ENCODE measurements at places on chromosomes 3 and 15.

GRCh38 chr3:106114848-106115247 is 246.0 kb upstream of the CBLB start:
- no peak for DNase-seq

- no peak for DNase-seq
Measured at GRCh38 chr15:31384568-31384967, 57.9 kb downstream of the KLF13 start.

- DNase-seq: no peak
Measured at GRCh38 chr3:171007316-171007715, 19.2 kb downstream of the SLC2A2 start.

- DNase-seq: no peak
Measured at GRCh38 chr3:121072133-121072532, 164.1 kb downstream of the STXBP5L start.

DNA sequence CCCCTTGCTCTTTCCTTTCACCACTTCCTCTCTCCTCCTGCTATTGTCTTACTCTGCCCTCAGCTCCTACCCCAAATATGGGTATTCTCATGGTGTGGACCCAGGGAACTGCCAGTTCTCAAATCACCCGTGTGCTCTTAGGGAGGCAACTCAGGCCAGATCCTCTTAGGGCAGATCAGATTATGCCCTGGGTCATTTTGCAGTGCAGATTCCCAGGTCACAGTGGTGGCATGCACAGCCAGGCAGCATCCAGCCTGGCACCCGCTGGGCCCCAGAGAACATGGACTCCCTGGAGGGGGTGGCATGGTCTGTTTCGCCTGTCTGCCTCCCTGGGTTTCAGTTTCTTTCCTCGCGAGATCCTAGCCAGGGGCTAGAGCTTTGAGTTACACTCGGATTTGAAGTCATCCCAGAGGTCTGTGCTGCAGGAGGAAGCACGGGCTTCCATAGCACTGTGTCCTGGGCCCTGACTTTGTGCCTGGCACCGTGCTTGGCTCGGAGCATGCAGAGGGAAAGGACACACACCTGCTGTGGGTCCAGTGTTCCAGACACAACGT is 96.1 kb downstream of the TOP2B start:
- no peak for DNase-seq

DNA sequence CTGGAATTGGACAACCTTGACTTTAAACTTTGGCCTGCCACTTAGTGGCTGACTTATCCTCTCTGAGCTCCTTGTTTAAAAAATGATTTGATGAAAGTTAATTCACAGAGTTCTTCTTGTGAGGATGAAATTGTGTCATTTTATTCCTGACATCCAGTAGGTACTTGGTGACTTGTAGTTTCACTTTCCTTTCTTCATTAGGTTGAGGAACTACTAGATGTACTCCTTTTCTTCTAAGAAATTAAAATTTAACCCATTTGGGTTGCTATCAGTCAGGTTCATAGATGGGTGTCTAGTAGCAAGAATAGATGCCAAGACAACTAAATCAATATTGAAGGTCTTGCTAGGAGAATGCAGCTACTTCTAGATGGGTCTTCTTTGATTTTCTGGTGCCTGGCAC is 5.2 kb downstream of the NR1D2 start:
- DNase-seq: no peak

- DNase-seq: no peak
Measured at GRCh38 chr15:71810256-71811035, at the start of gene NR2E3. Gene NR2E3, plus strand, starts transcription at chr15:71810554. Its CDS starts 190 bp downstream, at chr15:71810744.

GRCh38 chr3:60948488-60948887 is 302.8 kb downstream of the FHIT start:
- no peak for DNase-seq

DNA sequence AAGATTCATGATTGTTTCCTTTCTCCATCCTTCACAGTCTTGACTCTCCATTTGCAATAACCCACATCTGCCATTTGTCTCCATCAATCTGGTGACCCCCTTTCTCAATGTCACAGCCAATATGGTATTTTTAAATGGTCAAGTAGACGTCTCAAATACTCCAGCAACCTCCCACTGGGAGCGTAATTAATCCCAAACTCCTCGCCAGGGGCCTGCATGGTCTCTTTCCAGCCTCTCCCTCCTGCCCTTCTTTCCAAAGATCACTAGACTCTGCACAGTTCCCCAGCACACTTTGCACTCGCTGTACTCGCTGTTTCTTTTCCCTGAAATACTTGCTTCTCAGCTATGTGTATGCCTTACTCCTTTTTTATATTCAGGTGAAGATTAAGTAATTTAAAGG is 115.3 kb downstream of the PLCH1 start:
- DNase-seq: no peak

DNA sequence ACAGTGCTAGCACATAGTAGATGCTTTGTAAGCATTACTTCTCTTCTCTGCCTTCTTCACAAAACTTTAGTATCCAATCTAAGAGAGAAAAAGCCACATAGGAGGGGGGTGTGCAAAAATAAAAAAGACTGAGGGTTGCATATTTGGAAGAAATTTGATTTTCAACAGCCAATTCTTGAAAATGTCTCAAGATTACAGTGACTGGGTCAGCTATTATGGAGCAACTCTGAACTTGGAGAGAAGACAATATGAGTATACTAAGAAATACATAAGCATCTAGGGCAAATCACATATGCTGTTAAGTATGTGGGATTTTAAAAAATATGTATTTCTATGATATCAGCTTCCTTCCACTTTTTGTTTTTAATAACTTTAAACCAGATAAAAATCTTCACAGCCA is 196.6 kb upstream of the GOLIM4 start:
- DNase-seq: no peak

Data from CD4-positive, alpha-beta T cell (primary cell).